ENCODE measurements at places on chromosomes 7 and 10.

DNA sequence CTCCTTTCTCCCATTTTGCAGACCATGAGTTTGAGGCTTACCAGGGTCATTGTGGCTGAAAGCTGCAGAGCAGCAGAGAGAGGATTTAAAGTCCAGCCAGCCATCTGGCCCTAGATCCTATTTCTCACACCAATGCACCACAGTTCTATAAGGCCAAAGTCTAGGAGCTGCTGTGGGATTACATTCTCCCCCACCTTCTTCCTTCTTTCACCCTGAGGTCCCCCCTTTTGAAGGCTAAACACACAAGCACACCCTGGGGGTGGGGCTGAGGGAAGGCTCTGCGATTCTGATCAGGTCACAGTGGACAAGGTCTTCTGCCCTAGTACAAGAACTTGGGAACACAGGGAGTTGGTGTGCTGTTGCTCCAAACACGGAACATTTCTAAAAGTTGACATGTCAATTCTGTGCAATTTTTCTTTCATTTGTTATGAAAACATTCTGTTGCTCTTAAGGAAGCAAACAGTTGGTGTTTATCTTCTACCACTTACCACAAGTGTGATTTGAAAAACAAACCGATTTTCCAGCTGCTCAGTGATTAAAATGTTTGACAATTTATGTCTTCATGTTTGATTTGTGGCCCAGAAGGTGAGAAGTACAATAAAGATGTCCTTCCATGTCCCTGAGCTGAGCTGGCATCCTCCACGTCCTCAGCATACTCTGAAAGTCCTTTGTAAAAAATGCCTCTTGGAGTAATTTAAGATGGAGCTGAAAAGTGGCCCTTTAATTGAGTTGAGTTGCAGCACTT is 271.6 kb upstream of the PPP2R2D start:
- DNase-seq = no peak

GRCh38 chr7:18037609-18038008 is 10.0 kb upstream of the PRPS1L1 start:
- DNase-seq = no peak

- no peak for DNase-seq
Observed at GRCh38 chr7:5543361-5543760, 119.7 kb upstream of the TNRC18 start.

DNA sequence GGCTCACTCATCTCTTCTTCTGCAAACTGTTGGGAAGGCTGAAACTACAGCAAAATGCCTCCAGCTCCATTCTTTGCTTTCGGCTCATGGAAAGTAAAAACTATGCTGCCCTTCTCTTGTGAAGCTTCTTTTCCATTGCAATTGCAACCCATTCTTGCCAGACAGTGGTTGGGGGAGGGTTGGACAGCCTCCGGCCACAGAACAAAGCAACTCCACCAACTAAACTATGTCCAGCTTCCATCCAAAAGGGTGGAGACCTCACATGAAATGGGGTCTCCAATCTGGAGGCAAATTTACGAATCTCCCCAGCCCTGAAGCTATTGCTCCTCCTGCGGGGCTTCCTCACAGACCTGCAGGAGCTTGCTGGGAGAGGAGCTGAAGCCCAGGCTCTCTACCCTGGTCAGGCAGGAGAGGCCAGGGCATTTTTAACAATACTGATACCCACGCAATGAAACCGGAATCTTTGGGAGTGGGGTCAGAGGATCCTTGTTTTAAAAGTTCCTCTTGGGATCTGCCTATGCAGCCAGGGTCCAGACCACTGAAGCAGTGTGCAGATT is 549 bp downstream of the GPNMB start:
- DNase-seq = no peak

GRCh38 chr7:102262546-102262945 is 24.1 kb upstream of the SH2B2 start:
- DNase-seq = no peak

- DNase-seq = no peak
Observed at GRCh38 chr10:688312-689120, 952 bp downstream of the DIP2C start.

- DNase-seq = no peak
Observed at GRCh38 chr10:33749067-33749735, 414.7 kb upstream of the NRP1 start.

DNA sequence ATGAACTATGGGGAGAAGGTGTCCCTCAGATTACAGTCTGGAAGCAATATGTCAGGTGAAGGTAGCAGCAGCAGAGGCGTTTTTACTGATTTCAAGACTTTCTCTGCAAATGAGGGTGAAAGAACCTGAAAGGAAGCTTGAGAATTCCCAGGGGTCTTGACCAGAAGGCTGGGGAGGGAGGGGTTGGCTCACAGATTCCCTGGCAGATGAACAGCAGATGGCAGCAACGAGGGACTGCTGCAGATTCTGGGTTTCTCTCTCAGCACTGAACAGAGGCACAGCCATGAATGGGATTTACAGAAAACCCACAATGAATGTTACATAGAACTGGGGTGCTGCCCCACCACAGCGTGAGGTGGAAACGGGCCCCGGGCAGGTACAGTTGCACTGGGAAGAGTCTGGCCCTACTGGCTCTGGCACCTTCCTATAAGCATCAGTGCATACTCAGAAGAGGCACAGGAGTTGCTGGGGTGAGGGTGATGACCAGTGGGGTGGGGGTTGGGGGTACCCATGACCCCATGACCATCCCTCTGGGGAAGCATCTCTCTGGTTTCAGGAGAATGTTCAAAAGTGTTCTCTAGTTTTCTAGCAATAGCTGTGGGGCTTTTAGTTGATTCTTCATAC is 317.8 kb downstream of the SH2D4B start:
- DNase-seq = no peak

DNA sequence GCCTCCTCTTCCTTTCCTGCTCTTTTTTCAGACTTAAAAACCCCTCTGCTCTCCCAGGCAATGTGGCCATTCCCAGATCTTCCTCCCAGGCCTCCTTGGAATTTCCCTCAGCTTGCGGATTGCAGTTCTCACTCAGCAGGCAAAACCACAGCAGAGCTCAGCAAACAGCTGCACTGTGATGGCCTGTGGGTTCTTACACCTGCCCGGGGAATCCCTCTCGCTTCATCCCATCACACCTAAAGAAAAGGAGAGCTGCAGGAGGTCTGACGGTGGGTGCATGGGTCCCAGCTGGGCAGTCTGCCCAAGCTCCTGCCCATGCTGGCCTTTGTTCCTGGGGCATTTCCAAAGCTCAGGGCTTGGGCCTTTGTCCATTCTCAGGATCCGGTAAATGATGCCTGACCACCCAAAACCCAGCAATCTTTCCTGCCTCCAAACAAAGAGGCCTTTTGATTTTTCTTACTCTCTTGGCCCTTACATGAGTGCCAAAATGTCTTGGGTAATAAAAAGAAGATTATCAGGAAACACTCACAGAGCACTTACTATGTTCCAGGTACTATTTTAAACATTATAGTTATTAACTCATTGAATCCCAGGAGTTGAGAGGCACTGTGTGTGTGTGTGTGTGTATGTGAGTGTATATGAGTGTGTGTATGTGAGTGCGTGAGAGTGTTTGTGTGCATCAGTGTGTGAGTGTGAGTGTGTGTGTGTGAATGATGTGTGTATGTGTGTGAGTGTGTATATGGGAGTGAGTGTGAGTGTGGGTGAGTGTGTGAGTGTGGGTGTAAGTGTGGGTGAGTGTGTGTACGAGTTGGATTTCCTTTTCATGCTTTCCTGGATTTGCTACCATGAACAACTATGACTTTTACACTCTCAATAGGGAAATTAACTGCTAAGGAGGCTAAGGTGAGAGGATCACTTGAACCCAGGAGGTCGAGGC is 64.5 kb upstream of the PODXL start:
- DNase-seq = no peak

- peak; percentile 22 for DNase-seq
Observed at GRCh38 chr7:23570592-23571200, 26.5 kb upstream of the CCDC126 start.

DNA sequence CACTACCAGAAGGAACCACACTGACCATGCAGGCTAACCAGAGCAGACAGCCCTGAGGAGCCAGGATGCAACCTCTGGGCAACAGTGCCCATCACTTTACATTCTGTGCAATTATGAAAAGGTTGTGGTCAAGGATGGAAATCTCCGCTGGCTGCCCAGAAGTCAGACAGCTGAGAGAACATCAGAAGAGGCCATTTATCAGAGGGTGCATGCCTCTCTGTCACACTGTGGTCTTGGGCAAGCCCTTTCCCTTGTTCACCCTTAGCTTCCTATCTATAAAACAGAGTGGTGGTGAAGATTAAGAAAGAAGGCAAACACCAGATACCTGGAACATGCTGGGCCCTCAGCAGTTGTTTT is 120.7 kb upstream of the GDF10 start:
- no peak for DNase-seq

DNA sequence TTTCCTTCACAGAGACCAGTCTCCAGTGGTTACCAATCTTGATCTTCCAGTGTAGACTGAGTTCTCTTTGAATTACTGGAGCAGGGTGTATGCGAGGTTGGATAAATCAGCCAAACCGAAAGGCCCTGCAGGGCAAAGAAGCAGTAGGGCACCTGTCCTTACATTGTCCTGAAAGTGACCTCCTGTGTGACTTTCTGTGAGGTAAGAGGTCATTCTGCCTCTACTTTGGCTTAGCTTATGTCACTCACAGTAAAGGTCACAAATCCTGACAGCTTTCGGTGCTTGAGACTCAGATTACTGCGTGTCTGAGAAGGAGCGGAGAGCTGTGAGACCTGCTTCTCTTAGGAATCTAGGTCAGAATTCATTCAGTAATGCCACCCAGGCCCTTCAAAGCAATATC is 252.7 kb upstream of the ETV1 start:
- no peak for DNase-seq

DNA sequence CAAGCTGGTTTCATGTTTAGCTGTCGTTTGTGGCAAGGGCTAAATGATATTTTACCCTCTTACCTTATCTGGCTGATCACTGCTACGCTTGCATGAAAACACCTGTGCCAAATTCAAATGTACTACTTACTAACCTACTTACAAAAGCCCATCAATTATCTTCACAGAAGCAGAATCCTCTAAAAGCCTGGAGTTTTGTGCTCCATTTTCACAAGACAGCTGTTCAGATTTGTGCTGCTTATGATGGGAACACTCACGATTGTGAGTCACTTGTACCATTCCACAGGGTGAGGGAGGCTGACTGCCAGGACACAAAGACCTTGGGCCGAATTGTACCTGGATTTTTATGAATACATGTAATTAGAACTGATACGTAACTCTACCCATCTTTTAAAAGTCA is 245.0 kb upstream of the NPY start:
- no peak for DNase-seq

GRCh38 chr7:42494736-42495135 is 257.7 kb upstream of the GLI3 start:
- no peak for DNase-seq

GRCh38 chr10:91366704-91367103 is 43.4 kb upstream of the HECTD2 start:
- no peak for DNase-seq

DNA sequence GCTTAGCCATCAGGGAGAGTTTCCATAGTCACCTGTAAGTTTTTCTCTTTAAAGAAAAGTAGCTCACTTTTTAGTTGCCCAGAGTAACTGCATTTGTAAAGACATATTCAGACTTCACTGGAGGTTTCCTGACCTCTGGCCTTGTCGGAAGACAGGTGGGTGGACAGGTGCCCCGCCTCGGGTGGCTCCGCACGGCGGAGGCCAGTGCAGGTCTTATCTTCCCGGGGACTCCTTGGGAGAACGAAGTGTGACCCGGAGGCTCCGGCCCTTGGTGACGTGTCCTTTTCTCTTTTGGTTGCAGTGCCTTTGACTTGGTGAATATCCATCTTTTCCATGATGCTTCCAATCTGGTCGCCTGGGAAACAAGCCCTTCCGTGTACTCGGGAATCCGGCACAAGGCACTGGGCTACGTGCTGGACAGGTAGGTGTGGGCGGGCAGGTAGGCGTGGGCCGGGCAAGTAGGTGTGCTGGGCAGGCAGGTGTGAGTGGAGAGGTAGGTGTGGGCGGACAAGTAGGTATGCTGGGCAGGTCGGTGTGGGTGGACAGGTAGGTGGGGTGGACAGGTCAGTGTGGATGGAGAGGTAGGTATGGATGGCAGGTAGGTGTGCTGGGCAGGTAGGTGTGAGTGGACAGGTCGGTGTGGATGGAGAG is 75.8 kb downstream of the NKX6-2 start:
- no peak for DNase-seq

GRCh38 chr10:119219871-119220270 is 12.5 kb downstream of the GRK5 start:
- no peak for DNase-seq

- no peak for DNase-seq
Observed at GRCh38 chr7:138979988-138980562, 1.1 kb downstream of the KIAA1549 start.

DNA sequence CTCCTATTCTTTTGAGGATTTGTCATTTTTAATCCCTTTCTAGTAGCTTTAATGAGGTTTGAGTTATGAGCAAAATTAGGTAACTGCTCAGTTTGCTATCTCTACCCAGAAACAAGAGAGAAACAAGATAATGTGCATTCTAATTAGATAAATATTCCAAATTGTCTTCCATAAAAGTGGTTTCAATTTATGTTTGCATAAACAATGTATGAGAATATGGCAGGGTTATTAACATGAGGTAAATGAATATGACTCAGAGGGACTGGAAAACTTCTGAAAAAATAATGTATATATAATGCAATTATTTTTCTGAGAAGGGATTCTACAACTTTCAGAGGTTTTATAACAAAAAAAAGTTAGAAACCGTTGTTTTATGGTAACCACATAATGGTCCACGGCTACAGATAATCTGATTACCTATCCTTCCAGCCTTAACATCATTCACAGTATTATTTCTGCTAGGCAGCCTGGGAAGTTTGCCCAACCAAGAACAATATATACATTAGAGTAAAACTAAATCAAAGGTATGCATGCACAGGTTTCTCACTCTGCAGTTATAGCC is 101.2 kb downstream of the CRPPA start:
- no peak for DNase-seq

GRCh38 chr7:130286881-130287280 is 6.1 kb upstream of the CPA4 start:
- DNase-seq = no peak

- no peak for DNase-seq
Observed at GRCh38 chr7:50615519-50616080, 50.4 kb upstream of the DDC start.

GRCh38 chr10:68628576-68629127 is 68.5 kb downstream of the TET1 start:
- no peak for DNase-seq

GRCh38 chr10:34305189-34305588 is 509.9 kb downstream of the PARD3 start:
- DNase-seq = no peak

DNA sequence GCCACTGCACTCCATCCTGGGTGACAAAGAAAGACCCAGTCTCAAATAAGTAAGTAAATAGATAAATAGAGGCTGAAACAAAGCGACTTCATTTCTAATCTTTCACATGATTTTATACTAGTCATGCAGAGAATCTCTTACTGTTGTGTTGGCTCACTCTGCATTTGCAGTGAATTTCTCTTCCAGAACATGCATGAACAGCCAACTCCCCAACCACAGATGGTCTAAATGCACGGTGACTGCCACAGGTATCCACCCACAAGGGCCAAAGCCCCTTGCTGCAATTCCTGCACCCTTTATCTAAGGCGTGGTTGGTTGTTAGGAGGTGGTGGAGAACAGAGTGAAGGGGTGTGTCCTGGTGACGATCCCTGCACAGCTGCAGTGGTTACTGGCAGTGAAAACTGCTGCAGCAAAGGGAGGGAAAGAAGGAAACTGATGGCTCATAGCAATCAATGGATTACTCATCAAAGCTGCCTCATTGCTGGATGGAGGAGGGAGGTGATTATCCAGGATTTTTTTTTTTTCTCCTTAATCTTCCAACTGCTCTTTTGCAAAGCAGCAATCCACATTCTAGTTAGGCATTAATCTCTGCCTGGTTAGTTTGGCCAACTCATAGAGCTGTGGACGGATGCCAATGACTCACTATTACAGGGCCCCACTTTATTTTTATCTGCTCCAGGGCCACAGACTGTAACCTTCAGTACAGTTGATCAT is 50.6 kb downstream of the PRTFDC1 start:
- DNase-seq = no peak
